Cardiac muscle cell (in vitro differentiated cells and primary cell): ENCODE measurements at places on chromosomes 2 and 18. TPM values are rescaled to one million over a fixed set of nuclear protein-coding genes. Genes with fewer than 3 reads are reported as not detected.

DNA sequence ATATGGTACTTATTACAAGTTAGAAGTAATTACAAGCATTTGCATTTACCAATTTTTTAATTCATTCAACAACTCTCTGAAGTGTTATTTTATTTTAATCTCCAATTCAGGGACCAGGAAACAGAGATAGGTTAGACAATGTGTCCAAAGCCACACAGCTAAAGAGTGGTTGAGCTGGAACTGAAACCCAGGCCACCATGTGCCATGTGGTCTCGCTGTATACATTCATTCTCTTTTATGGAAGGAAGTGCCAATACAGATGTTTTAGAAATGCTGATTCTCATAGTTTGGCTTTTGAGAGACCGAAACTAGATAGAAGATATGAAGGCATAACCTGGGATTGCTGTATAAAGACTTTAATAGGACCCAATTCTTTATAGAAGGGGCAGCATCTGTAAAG is 684.6 kb upstream of the ID2 start:
- no peaks in the 10 kb centered on the region for H3K36me3 ChIP-seq
- H3K4me3 ChIP-seq = no peak overlapping the region
- H3K27ac ChIP-seq = no peak overlapping the region
- peaks cover 4% of the 10 kb centered on the region for H3K4me1 ChIP-seq

GRCh38 chr2:205571360-205571959 is 110.8 kb upstream of the NRP2 start:
- no peak for DNase-seq
- H3K27me3 ChIP-seq = no peaks in the 10 kb centered on the region
- no peaks in the 10 kb centered on the region for H3K36me3 ChIP-seq
- no peak overlapping the region for H3K4me3 ChIP-seq
- H3K4me1 ChIP-seq = no peaks in the 10 kb centered on the region

- no peak overlapping the region for H3K4me3 ChIP-seq
- H3K27me3 ChIP-seq = no peaks in the 10 kb centered on the region
- H3K36me3 ChIP-seq = no peaks in the 10 kb centered on the region
- H3K4me1 ChIP-seq = peaks cover 9% of the 10 kb centered on the region
- DNase-seq = no peak
These were observed 21.3 kb upstream of the NCK2 start for GRCh38 chr2:105723431-105723830.

DNA sequence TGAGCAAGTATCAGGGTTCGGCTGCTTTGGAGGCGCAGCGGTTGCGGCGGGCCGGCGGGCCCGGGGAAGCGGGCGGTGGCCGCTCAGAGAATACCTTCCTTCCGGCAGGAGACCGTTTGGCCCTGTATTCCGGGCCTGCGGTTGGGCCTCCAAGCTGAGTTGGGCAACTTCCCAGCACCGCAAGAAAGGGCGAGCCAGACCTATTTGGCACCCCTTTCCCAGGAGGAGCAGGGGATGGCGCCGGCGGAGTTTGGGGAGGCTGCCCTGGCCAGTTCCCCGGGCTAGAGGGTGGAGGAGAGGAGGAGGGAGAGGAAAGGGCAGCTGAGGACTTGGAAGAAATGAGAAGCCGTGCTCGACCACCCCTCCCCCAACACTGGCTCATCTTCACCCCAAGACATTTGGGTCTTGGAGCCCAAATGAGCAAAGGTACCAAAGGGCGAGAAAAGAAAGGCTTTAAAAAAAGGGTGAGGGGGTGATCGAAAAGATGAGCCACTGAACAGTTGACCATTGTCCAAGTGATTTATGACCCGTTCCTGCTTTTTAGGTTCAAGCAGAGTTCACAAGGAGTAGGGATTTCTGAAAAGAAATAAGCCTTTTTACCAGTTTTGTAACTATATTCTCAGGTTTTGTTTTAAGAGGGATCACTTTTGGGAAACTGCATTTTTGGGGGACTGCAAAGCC is 8.4 kb downstream of the HOXD3 start:
- DNase-seq = no peak
- H3K27me3 ChIP-seq = peaks cover 100% of the 10 kb centered on the region
- H3K4me1 ChIP-seq = no peaks in the 10 kb centered on the region

DNA sequence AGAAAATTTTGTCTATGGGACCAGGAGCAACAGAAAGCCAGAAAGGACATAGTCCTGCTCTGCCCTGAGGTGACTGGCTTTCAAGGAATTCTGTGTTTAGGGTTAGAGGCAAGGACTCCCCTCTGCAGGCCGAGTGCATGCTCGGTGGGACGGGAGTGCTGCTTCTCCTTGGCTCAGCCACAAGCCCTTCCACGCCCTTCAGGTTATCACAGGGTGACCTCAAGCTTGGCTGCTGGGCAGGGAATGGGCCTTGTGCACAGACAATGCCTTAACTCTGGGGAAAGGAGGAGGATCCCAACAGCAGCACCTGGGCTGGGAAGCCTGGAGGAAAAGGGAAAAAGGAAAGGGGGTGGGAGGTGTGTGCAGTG is 32.8 kb downstream of the FAM178B start:
- no peaks in the 10 kb centered on the region for H3K27me3 ChIP-seq
- H3K4me3 ChIP-seq = no peak overlapping the region
- no peak for DNase-seq
- H3K27ac ChIP-seq = no peak overlapping the region
- H3K4me1 ChIP-seq = no peaks in the 10 kb centered on the region

- no peak overlapping the region for H3K27ac ChIP-seq
- no peak overlapping the region for H3K4me3 ChIP-seq
- no peaks in the 10 kb centered on the region for H3K4me1 ChIP-seq
- no peaks in the 10 kb centered on the region for H3K36me3 ChIP-seq
- no peak for DNase-seq
- H3K27me3 ChIP-seq = no peaks in the 10 kb centered on the region
These were observed 584.8 kb downstream of the TSN start for GRCh38 chr2:122340246-122340645.

DNA sequence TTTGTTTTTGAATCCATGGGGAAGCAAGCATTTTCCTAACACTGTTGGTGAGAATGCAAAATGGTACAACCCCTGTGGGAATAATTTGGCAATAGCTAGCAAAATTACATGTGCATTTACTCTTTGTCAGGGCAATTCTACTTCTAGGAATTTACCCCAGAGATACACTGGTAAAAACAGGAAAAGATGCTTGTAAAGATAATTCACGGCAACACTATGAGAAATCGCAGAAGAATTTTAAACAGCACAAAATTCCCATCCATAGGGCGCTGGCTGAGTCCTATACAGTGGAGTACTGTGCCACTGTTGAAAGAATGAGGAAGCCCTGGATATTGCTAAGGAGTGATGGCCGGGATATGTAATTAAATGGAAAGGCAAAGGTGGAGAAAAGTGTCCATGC is 75.8 kb downstream of the DGKD start:
- peak; percentile 68 for DNase-seq
- H3K27me3 ChIP-seq = no peaks in the 10 kb centered on the region
- no peak overlapping the region for H3K27ac ChIP-seq
- peaks cover 7% of the 10 kb centered on the region for H3K4me1 ChIP-seq
- H3K4me3 ChIP-seq = no peak overlapping the region
- H3K36me3 ChIP-seq = no peaks in the 10 kb centered on the region

GRCh38 chr2:17911491-17912260 is 33.2 kb downstream of the KCNS3 start:
- no peaks in the 10 kb centered on the region for H3K36me3 ChIP-seq
- H3K4me1 ChIP-seq = no peaks in the 10 kb centered on the region
- no peak overlapping the region for H3K4me3 ChIP-seq
- H3K27me3 ChIP-seq = no peaks in the 10 kb centered on the region
- no peak for DNase-seq

GRCh38 chr18:374721-375168 is 106.9 kb upstream of the THOC1 start:
- no peaks in the 10 kb centered on the region for H3K27me3 ChIP-seq
- no peaks in the 10 kb centered on the region for H3K36me3 ChIP-seq
- no peak overlapping the region for H3K27ac ChIP-seq
- H3K4me1 ChIP-seq = peaks cover 23% of the 10 kb centered on the region
- H3K4me3 ChIP-seq = no peak overlapping the region

DNA sequence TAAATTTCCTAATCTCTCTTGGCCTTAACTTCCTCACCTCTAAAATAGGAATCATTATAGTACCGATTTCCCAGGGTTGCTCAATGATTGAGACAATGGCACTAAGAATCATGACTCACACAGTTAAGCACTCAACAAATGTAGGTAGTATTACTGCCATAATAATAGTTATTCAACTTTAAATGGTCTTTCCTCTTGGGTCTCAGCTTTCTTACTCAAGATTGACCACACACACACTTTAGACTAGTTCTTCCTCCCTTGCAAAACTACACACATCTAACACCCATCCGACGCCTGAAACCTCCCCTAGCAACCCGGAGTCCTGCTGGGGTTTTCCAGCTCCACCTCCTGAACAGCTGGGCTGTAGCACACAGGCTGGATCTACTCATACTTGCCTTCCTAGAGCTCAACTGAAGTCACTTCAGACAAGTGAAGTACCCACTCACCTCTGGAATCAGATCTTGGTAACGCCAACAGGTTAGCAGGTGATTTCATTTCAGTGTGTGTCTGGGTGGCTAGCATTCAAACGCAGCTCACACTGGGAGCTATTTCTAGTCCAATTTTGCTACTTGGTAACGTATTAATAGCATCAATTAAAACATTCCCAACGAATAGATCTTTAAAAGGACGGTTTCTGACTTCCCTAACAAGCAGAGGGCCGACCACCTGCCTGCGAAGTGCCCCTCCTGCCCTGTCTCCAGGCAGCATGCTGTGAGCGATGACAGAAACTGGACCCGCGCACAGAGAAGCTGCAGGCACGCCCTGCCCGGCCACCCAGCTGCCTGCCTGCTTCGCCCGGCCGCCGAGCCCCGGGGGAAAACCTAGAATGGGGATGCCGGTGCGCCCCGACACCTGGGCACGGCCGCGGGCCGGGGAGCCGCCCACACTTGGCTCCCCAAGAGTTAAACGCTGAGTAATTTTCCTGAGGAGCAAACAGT is 1.1 kb downstream of the UXS1 start:
- H3K4me3 ChIP-seq = peak overlapping the region; percentile 82
- H3K4me1 ChIP-seq = peaks cover 5% of the 10 kb centered on the region
- no peaks in the 10 kb centered on the region for H3K27me3 ChIP-seq
- DNase-seq = peak; percentile 72
- H3K36me3 ChIP-seq = no peaks in the 10 kb centered on the region

DNA sequence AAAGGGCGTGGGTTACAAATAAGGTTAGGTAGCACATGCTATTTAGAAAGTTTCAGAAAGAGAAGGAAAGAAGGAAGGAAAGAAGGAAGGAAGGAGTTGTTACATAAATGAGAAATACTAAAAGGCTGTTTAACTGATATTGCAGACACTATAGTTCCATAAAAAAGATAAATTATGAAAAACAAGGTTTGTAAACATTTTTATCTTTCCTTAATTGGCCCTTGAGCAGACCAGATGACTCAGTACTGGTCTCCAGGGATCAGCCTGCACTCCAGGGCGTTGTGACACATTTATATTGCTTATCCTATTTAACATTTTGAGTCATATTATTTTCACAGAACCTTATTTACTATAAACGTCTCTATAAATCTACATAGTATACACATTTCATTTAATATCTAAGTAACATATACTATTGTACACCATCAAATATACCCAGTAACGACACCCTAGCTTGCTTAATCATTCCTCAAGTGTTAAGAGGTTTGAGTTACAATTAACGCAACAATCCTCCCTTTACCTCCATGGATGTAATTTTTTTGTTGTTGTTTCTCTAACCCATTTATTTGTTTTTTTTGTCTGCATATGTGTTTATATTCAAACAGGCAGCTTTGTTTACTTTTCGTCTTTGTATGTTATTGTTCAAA is 2.8 kb upstream of the RAB31 start:
- H3K4me1 ChIP-seq = peaks cover 5% of the 10 kb centered on the region
- no peak for DNase-seq
- H3K36me3 ChIP-seq = no peaks in the 10 kb centered on the region
- no peak overlapping the region for H3K27ac ChIP-seq
- H3K27me3 ChIP-seq = peaks cover 6% of the 10 kb centered on the region
- H3K4me3 ChIP-seq = no peak overlapping the region

DNA sequence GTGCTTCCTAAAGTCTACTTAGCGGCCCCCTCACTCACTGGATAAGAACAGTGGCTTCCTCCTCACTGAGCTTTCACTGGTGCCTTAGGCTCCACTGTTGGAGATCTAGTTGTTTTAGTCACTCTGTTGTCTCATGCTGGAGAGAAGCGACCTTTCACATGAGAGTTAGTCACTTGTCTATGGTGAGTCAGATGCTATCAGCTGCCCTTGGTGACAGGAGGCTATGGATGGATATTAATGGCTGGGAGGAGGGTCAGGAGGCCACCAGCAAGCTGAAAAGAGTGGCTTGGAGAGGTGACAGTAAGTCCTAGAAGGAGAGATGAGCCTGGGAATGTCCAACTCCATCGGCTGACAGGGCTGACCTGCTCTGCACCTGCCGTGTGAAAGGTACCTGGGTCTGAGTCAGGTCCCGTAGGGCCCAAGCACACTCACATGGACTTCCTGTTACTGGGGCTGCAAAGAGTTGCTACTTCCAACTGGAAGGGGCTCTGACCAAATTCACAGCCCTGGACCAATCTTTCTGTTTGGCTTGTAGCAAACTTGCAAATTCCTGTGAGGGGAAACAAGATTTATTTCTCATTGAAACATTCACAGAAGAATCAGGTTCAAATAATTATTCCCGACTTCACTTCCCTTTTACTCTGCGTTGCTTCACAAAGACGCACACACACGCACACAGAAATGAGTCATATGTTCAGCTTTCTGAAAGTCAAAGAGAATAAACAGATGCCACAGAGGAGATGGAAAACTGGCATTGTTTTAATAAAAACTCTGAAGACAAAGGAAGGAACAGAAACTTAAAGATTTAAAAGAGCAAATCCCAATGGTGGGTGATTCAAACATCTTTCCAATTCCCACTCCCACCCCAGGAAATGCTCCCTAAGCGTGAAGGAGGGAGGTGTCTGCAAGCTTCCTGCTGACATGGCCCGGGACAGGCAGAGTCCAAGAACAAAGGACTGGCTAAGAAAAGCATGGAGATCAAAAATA is 203.5 kb upstream of the TWIST2 start:
- peak; percentile 92 for DNase-seq
- H3K4me3 ChIP-seq = no peak overlapping the region
- no peaks in the 10 kb centered on the region for H3K4me1 ChIP-seq
- no peaks in the 10 kb centered on the region for H3K36me3 ChIP-seq
- H3K27ac ChIP-seq = no peak overlapping the region

- H3K36me3 ChIP-seq = no peaks in the 10 kb centered on the region
- no peak overlapping the region for H3K27ac ChIP-seq
- H3K27me3 ChIP-seq = no peaks in the 10 kb centered on the region
- H3K4me1 ChIP-seq = peaks cover 11% of the 10 kb centered on the region
- no peak for DNase-seq
- H3K4me3 ChIP-seq = no peak overlapping the region
These were observed 147.6 kb downstream of the TMEM200C start for GRCh38 chr18:5747678-5748077.

C2orf66 gene
- total RNA-seq = 0.27 TPM in 1 of 2 replicates, not detected in the other

NR4A2 gene
- total RNA-seq = 0.04 and 0.36 TPM in 2 replicates

E2F6 gene
- total RNA-seq = 22.6 and 27.2 TPM in 2 replicates

AGXT gene
- 0.06 and 0.67 TPM in 2 replicates for total RNA-seq

SGPP2 gene
- total RNA-seq = 24.6 and 44.6 TPM in 2 replicates

SLC8A1 gene
- total RNA-seq = 492 and 682 TPM in 2 replicates

ASB18 gene
- total RNA-seq = 0.07 TPM in 1 of 2 replicates, not detected in the other

STARD6 gene
- not detected in 2 replicates for total RNA-seq

PRSS56 gene
- total RNA-seq = not detected in 2 replicates

SKA1 gene
- total RNA-seq = 3.0 and 8.5 TPM in 2 replicates
